ENCODE measurements at places on chromosomes 1 and 21. TPM values are rescaled to one million over a fixed set of nuclear protein-coding genes. Genes with fewer than 3 reads are reported as not detected.

DNA sequence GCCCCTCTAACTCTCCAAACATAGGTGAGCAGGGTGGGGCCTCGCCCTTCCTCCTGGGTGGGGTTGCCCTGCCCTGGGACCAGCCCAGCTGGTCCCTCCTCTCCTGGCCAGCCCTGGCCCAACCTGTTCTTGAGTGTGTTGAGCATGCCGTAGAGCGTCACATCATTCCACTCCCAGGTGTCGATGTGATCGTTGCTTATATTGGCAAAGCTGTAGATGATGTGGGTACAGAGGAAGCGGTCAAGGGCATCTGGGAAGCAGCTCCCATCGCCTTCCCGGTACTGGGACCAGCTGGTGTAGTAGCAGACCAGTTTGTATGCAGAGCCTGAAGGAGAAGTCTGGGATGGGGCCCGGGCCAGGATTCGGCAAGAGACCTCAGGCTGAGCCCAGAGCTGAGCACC is 1.4 kb downstream of the CHI3L1 start:
- DNase-seq = no peak

DNA sequence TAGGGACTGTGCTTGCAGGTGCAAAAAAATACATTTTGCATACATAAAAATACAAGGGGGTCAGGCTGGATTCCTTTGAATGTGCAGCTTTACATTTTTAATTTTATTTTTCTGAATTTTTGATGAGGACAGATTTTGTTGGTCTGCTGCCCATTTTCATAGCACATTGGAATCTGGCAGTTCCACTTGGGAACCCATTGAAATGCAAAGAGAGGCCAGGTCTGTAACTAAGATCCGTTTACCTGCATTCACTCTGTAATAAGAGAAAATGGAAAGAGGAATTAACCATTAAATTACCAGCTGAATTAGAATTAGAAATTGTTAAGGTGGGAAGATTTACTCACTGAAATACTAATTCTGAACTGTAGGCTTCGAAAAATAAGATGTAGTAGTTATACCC is 221.6 kb downstream of the DAB1 start:
- no peak for DNase-seq

- no peak for DNase-seq
Observed at GRCh38 chr1:234272656-234273312, 100.5 kb upstream of the COA6 start.

DNA sequence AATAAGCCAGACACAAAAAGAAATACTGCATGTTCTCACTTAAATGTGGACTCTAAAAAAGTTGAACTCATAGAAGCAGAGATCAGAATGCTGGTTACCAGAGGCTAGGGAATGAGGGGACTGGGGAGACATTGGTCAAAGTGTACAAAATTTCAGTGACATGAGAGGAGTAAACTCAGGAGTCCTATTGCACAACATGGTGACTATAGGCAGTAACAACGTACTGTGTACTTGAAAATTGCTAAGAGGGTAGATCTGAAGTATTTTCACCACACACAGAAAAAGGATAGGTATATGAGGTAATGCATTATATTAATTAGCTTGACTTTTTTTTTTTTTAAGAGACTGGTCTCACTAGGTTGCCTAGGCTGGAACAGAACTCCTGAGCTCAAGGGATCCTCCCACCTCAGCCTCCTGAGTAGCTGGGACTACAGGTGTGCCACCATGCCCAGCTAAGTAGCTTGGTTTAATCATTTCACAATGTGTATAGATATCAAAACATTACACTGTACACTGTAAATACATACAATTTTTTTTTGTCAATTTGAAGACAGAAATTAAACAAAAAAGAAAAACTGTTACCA is 7.4 kb downstream of the ZNF496 start:
- no peak for DNase-seq

GRCh38 chr1:3733883-3734589 is 18.2 kb upstream of the CCDC27 start:
- no peak for DNase-seq

GRCh38 chr1:91696321-91696720 is 189.6 kb downstream of the TGFBR3 start:
- DNase-seq = no peak

Gene SPRR2A
- not detected for total RNA-seq

DNA sequence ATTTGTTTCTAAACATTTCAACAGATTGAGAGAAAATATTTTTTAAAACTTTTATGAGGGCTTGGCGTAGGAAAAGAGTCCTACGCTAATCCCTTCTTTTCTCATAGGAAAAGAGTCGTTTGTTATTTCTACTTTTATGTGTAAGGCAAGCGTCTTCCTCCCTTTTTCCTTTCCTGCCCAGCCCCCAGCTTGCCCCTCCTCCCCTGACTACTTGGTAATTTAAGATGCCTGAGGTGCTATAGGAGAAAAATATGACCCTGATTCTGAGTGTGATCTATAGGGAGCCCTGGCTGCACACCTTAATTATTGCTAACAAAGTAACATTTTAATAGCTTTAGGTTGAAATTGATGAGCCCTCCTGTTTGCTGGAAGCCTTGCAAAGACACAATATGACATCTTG is 373.6 kb downstream of the PBX1 start:
- DNase-seq = no peak

Gene PRDX6
- total RNA-seq = 141 TPM

Gene PSMD4
- 77.2 TPM for total RNA-seq

DNA sequence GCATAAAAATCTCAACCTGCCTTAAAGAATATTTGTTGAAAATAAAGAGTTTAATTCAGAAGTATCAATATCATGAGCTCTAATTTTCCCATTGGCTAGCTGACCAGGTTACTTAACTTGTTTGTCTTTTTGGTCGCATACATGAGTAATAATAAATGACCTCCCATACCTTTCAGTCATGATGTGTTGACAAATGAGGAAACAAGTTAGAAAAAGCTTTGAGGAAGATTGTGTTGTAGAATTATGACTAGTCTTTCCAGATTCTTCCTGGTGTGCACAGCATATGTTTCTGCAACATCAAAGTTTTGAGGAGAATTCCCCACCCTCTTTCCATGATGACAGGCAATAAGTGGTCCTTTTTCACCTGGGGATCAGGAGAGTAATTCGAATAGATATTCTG is 17.6 kb upstream of the PAPPA2 start:
- no peak for DNase-seq

Gene CBS
- total RNA-seq = 9.2 TPM

GRCh38 chr1:42851960-42852607 is 5.7 kb downstream of the ZNF691 start:
- DNase-seq = no peak

DNA sequence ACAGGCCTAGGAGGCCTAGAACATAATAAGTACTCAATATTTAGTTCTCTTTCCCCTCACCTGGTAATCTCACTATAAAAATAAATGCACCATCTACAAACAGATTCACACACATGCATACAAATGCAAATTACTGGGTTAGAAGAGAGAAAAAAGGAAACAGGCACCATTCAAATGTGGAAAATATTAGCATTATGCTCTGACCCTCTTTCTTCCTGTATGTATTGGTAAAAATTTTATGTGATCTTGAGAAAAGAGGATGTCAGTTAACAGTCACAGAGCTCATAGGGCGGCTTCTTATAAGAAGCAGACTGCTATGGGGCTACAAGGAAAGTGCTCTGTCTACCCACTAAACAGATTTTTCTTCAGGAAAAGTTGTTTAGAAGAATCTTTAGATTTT is 565.4 kb downstream of the LMO4 start:
- no peak for DNase-seq

Gene PEF1
- 39.2 TPM for total RNA-seq

- no peak for DNase-seq
Observed at GRCh38 chr21:44530903-44531605, 8.9 kb downstream of the KRTAP10-1 start.

All from urinary bladder (tissue), 4 donors.